ENCODE measurements at places on chromosomes 16 and 17. TPM values are rescaled to one million over a fixed set of nuclear protein-coding genes. Genes with fewer than 3 reads are reported as not detected.
A peak's percentile ranks its signal among the peaks of the same experiment; 100 is the strongest.

Gene NAGS
- 0.96 TPM for total RNA-seq

Gene KIF19
- not detected for total RNA-seq

DNA sequence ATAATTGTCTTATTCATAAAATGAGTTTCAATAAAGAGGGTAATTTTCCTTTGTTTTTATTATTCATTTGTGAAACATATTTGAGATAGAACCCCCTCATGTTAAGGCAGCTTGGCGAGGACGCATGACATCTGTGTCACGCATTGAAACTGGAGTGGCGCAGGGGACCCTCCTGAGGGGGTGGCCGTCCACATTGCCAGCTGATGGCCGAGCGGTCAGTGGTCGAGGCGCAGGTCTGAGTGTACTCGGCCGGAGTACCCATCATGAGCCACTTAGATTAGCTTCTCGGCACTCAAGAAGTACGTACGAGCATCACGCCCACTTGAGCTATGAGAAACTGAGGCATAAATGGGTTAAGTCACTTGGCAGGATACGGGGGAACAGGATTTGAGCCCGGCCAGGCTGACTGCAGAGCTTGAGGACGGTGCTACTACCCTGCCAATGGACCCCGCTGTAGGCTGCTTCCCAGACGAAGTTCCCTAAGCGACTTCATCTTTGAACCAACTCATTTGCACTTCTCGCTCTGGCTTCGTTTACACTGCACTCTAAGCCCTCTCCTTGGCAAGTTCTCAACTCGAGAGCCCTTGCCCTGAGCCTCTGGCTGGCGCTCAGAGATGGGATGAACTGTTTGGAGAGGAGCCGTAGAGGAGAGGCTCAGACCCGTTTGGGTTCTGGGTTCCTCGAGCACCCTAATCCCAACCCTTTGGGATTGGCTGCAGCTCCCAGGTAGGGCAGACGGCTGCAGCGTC, 91.8 kb downstream of the SDK2 start:
- H3K27me3 ChIP-seq: no peaks in the 10 kb centered on the region
- no peak for DNase-seq
- no peaks in the 10 kb centered on the region for H3K36me3 ChIP-seq
- peaks cover 36% of the 10 kb centered on the region for H3K4me1 ChIP-seq

Gene RGS11
- total RNA-seq: not detected

DNA sequence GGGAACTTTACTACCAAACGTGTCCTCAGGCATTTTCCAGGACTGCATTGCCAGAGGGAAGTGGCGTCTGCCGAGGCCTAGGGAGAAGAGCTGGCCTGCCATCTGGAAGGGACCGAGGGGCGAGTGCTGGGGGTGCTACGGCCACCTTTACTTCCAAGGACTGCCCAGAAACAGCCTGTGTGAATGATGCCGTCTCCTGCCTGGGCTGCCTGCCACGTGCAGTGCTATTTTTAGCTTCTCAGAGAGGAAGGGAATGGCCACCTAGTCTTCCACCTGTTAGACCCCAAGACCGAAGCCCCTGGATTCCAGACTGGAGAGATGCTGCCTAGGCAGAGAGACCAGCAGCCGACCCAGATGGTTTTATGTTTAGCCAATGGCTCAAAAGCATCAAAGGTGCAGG, 57.2 kb downstream of the VAC14 start:
- peaks cover 63% of the 10 kb centered on the region for H3K4me1 ChIP-seq
- peak overlapping the region; percentile 74 for H3K27ac ChIP-seq
- DNase-seq: no peak

DNA sequence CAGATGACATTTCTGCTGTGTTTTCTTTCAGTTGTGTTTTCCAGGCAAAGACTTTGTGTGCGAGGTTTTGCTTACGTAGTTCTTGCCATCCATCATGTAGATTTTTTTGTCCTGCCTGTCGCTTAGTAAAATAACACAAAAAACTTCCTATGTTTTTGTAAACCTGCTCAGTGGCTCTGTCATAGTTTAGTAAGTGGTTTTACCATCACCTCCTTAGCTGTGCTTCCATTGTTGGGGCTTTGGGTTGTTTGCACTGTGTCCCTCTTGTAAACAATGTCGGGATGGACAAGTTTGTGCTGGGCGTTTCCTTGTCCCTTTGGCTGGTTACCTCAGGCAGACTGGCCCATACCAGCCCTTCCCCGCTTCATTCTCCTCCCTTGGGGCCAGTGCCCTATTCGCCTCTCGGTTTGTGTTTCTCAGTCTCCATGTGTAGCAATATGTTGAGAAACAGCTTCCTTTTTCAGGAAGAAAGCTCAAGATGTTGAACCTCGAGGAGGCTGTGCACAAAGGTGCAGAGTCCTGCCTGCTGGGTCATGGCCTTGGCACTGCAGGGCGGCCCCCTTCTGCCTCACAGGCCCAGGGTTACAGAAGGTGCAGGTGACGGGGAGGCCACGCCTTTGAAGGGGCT, 74.6 kb downstream of the KSR1 start:
- peaks cover 18% of the 10 kb centered on the region for H3K4me1 ChIP-seq
- no peaks in the 10 kb centered on the region for H3K36me3 ChIP-seq
- no peak overlapping the region for H3K4me3 ChIP-seq
- H3K27ac ChIP-seq: no peak overlapping the region
- DNase-seq: no peak

DNA sequence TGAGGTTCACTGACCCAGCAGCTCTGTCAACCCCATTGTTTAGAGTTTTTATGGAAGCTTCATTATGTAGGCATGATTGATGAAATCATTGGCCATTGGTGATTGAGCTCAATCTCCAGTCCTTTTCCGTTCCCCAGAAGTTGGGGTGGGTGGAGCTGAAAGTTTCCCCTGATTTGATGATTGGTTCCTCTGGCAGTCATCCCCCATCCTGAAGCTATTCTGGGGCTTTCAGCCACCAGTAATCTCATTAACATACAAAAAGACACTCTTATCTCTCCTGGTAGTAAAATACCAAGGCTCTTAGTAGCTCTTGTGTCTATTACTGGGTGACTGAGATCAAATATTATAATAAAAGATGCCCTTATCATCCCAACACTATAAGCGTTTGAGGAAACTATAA, 67.1 kb downstream of the TANC2 start:
- no peaks in the 10 kb centered on the region for H3K27me3 ChIP-seq
- DNase-seq: no peak
- peaks cover 35% of the 10 kb centered on the region for H3K36me3 ChIP-seq
- no peak overlapping the region for H3K4me3 ChIP-seq
- no peak overlapping the region for H3K27ac ChIP-seq
- peaks cover 20% of the 10 kb centered on the region for H3K4me1 ChIP-seq

Measured in naive thymus-derived CD8-positive, alpha-beta T cell (primary cell).